ENCODE measurements at places on chromosomes 4 and X.

GRCh38 chr4:4995908-4996265 is 23.4 kb downstream of the CYTL1 start:
- DNase-seq, result no peak

- DNase-seq, result no peak
These were observed 86.0 kb downstream of the LRP2BP start for GRCh38 chr4:185309770-185310169.

DNA sequence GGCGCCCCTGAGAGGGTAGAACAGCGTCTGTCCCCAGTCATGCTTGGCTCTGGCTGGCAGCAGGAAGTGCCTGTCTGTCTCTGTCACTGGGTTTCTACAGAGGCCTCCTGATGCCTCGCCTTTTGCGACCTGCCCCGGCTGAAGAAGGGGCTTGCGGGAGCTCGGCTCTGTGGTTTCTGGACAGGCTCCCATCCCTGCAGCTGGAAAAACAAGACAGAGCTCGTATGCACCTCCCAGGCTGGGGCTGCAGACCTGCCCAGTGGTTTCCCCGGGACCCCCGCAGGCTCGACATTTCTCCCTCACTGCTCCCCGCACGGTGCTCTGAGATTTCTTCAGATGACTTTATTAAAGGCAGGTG is 57.0 kb upstream of the SORCS2 start:
- no peak for DNase-seq

DNA sequence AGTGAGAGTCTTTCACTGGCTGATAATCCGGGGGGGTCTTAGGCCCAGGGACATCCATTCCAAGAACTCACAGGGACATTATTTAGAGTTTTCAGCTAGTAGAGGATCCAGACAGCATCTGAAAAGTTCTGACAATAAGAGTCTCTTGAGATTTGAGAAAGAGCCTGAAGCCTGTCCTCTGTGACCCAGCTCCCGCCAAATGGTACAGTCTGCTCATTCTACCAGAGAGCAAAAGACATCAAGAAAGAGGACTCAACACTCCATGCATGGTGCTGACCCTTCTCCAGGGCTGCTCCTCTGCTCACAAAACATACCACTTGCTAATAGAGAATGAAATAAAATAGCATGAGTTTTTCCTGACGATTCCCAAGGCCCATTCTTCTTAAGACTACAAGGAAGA is 162.0 kb downstream of the ATP10D start:
- no peak for DNase-seq

GRCh38 chr4:185920171-185920570 is 108.2 kb upstream of the SORBS2 start:
- DNase-seq, result no peak

DNA sequence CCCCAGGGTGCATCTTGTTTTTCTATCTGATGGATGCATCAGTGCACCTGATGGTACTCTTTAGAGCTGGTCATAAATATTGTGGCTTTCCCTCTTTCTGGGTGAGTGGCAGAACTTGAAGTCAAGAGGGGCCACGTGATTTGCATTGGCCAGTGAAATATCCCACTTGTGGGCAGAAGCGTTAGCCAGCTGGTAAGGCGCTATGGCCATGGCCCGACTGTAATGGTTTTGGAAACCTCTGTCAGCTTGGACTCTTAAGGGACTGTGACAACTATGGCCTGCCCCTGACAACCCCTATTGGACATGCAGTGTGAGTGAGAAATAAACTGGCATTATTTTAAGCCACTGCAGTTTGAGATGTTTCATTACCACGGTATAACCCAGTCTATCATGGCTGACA is 72.8 kb downstream of the SEL1L3 start:
- DNase-seq, result no peak

- no peak for DNase-seq
These were observed 187.0 kb downstream of the AFAP1 start for GRCh38 chr4:7752649-7753048.

DNA sequence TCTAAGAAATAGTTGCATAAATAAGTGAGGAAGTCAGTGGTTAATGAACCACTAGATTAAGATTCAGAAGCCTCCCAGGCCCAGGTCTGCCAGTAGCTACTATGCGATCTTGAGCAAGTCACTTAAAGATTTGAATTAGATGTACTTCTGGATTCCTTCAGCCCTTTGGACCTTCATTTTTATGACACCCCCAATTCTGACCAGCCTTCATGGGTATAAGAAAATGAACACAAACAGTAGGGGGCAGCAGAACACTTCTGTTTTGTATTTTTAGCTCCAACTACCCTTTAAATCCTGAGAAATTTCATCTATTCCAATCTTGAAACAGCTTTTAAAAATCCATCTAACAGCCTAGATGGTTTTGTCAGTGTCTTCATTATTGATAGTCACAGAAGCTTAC is 19.0 kb downstream of the TMEM47 start:
- no peak for DNase-seq

DNA sequence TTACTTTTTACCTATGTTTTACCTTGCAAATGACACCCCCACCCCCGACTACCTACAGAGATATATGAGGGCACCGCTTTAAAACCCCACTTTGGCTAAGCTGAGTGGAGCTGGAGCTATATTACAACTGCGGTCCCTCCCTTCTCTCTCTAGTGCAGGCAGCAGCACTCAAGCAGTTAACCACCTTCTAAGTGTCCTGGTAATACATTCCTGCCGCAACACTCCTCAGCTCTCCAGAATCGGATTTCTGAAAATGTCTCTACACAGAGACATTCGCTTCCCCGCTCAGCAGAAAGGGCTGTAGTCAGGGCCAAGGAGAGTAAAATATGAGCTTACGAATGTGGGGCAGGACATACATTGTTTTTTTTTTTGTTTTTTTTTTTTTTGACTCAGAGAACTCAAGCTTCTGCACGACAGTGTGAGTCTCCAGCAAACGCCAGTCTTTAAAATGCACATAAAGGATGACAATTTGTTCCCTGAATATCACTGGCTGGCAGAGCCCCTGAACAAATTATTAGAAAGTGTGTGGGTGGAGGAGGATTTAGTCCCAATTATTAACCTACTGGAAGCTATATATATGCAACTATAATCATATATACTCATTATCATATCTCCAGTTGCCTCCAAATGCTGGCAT is 287.0 kb upstream of the TET2 start:
- no peak for DNase-seq

All from NCI-H1694 treated with DMSO at 0.1 percent for 48 hours (cell line).